ENCODE measurements at places on chromosomes 12 and 14.
A peak's percentile ranks its signal among the peaks of the same experiment; 100 is the strongest.

DNA sequence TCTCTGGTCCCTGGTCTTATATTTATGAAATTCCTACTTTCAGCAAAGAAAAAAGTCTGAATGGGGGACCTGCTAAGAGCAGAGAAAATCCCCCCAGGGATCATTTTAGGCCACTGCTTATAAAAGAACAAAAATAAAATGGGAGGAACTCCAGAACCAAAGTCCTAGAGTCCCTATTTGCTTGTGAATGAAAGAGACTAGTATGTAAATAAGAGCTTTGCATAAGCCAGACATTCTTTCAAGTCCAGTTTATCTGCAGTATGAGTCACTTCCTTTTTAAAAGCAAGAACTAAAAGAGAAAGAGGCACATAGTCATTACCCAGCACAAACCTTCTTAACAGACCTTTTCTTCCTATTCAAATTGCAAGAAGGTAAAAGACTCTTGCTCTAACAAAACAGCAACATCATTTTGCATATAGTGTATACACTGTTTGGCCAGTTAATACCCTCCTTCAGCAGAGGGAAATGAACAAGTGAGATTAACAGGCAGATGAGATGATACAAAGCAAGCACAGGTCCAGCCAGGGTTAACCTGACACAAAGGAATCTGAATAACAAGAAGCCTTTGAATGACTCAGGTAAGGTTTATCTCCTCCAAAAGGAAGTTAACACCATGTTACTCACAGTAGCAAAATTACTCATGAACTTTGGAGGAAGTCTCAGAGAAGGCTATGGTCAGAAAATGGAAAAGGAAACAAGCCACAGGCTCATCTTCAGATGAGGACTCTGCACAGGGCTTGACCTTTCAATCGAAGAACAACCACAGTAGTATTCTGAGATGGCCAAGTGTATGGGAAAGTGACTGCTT is 87.3 kb downstream of the PHLDA1 start:
- no peak for DNase-seq

DNA sequence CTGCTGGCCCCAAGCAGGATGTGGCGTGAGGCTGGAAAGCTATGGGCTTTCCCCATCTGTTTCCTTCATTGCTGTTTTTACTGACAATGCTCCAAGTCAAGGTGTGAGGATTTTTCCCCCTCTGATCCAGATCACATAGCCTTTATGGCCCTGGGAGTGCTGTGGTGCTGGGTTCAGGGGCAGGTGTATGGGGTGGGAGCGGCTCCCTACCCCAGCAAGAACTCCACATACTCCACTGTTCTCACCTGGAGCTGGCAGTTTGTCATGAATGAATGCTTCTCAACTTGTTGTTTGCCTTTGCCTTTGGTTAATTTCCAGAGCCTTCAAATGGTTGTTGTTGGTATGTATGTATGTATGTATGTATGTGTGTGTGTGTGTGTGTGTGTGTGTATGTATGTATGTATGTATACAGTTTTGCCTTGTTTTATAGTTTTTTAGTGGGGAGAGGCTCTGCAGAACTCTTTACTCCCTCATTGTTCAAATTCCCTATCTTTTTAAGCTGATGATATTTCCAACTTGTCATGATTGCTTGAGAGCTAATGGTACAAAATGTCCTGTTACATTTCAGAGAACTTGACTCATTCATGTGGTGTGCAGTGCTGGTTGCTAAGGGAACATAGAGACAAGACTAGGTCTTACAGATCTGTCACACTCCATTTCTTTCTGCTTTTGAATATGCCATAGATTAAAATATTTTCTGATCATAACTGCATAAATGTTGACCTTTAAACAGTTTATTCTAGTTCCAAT is 36.6 kb upstream of the ASPG start:
- DNase-seq = no peak

- DNase-seq = no peak
These were observed 68.9 kb downstream of the EML1 start for GRCh38 chr14:99862136-99862535.

- DNase-seq = peak; percentile 79
These were observed 685 bp upstream of the MYL6B start for GRCh38 chr12:56151672-56152131.

- no peak for DNase-seq
These were observed 21.5 kb upstream of the PTPRQ start for GRCh38 chr12:80422550-80422949.

DNA sequence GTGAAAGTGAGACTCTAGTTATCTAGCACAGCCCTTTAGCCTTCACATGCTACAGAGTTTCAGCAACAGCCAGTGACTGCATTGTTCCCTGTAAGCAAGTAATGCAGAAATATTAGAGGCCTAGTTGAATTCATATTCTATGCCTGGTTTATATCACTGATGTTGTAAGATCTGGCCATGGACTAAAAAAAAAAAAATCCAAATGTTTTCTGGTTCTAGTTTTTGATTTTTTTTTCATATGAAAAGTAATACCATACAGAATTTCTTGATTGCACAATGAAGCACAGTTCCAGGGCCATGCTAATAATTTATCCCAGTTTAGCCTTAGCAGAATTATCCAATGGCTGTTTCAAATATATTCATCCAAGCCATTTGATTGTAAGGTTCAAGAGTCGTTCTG is 341.5 kb upstream of the DDHD1 start:
- DNase-seq = no peak

GRCh38 chr14:79878785-79879184 is 332.5 kb downstream of the DIO2 start:
- no peak for DNase-seq

DNA sequence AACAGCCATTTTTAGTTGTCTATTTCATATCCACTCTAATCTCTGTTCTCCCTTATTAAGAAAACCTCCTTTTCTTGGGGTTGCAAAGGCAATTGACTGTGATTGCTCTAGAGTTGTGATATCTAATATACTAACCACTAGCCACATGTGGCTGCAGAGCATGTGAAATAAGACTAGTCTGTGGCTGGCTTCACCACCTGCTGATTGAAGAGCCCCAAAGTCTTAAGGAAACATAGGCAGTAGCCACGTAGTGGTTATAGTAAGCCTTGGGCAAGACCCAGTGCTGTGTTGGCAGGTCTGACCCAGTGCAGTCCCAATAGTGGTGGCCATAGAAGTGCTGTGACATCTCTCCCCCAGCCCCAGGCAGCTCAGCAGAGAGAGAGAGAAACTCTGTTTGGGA is 28.4 kb upstream of the ATP2B1 start:
- DNase-seq = no peak

All from CD8-positive, alpha-beta T cell (primary cell).